ENCODE measurements at places on chromosomes 1 and 21.

DNA sequence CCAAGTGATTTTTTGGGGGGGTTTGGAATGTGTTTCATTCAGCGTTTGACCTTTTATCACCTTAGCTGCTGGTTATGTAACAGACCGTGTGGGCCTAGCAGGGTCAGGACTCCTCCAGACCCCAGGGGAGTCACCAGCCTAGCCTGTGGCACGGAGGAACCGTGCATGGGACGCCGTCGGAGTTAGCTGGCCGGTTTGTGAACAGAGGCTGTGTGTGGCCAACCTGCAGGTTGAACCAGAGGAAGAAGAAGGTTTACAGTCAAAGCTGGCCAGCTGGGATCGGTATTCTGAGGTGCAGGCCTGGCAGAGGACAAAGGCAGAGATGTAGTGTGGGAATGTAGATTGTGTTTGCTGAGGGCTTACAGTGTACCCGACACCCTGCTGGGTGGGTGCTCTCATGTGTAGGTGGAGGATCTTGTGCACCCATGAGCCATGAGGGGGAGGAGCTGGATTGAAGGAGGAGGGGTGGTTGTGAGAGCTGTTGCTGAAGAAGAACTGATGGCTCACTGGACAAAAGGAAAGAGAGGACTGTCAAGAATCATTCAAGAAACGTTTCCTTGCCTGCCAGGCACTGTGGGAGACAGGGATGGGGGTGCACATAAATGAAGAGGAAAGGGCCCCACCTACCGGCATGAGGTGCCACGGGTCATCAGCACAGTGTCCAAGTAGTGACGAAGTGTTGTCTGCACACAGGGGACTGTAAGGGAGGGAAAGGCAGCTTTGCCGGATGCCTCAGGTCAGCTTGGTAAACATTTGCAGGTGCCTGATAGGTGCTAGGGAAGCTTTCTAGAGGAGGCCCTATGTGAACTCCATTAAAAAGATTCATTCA is 40.0 kb upstream of the PWP2 start:
- DNase-seq: no peak

DNA sequence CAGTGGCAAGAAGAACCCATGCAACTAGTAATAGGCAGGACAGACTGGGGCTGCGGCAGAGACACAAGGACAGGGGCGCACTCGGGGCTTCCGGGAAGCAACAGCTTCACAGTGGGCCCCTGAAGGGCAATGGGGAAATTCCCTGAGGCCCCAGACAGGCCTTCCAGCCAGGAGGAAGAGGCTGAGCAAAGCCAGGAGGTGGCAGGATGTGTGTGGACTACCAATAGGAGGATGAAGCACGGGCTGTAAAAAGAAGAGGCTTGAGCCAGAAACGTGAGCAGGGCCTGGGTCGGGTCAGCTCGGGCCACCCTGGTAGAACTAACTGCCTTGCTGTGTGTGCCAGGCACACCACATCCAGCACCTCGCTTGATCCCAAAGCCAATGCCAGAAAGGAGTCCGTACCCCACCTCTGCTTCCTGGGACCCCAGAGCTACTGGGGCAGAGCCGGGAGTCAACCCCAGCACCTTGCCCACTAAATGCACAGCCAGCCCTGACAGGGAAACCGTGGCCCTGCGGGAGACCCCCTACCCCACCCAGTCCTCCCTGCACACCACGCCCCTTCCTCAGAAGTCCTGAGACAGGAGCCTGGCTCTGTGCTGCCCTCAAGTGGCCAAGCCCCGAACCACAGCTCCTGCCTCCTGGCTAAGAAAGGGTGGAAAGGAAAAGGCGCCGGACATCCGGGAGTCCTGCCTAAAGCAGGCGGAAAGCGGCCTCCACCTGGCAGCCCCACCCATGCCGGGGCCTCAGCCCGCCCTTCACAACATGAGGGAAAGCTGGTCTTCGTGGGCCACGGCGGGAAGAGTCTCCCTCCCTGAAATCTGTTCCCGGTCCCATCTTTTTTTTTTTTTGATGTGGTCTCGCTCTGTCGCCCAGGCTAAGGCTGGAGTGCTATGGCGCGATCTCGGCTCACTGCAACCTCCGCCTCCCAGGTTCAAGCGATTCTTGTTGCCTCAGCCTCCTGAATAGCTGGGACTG is 33.7 kb downstream of the TTC39A start:
- DNase-seq: peak; percentile 92

DNA sequence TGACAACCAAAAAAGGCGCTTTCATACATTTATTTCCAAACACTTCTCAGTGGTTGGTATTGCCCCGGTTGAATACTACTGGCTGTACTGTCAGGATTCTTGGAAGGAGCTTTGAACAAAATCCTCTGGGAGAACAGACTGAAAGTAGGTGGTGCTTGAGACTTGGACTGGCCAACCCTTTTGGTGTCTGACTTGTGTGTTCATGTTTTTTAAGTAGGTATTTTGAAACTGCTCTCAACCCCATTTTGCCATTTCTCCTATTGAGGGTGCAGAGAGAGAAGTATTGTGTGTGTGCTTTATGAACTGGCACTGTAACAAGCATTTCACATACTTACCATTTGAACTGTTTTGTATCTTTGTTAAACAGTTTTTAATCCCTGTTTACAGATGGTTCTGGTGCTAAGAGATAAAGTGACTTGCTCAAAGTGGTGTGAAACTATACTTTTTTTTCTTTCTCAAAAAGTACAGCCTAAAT is 21.2 kb downstream of the ARID1A start:
- no peak for DNase-seq

- no peak for DNase-seq
Observed at GRCh38 chr1:201444792-201445191, 23.3 kb upstream of the TNNI1 start.

GRCh38 chr1:218374401-218375353 is 29.5 kb downstream of the TGFB2 start:
- DNase-seq: no peak

DNA sequence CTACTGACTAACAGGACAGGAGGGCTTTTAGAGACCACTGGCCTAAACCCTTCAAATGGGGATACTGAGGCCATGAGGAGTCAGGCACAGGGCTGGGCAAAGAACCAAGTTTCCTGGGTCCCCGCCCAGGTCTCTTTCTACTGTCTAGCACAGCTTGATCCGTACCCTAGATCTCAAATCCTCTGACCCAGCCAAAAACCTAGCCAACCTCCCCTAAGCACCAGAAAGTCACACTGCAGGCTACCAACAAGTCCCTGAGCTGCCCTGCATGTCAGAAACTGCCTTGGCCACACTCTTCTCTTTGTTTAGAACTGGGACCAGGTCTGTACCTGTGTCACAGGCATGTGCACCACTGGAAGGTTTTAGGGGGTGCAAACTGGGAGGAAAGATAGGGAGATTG is 33.6 kb downstream of the AHDC1 start:
- DNase-seq: no peak

- no peak for DNase-seq
Observed at GRCh38 chr1:218694636-218695035, 349.5 kb downstream of the TGFB2 start.

DNA sequence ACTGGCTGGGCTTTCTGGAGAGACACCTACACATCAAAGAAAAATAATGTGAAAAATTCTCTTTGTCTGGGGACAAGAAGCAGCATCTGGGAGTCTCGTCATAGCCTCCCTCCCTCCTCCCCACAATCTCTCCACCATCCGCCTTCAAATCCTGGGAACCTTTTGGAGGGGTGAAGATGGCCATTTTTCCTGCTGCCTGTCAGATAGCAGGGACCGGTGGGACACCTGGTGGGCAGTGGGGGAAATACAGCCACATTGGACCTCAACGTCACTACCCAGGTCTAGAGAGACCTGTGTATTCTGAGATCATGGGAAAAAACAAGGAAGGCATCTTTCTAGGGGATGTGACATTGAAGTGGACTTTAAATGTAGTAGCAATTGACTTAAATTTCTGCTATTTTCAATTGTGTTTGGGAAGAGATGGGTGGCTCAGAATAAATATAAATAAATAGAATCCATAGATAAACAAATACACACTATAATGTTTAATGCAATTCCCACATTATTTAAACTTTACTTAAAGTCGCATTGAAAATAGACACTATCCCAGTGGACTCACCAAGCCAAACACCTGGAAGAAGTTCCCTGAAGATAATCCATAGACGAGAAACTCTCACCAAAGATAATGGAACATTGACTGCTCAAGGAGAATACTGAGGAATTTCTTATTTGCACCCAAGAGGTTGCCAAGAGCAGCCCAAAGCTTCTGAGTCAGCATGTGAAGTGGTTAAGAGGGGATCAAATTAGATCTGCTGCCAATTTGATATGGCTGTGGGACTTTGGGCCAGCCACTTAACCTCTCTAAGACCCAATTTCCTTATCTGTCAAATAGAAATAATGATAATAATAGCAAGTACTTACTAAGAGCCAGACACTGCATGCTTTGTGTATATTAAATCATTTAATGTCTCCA is 147.6 kb upstream of the CAMK1G start:
- peak; percentile 81 for DNase-seq

Data from NCI-H2081 (cell line).